ENCODE measurements at places on chromosomes 3 and 15. TPM values are rescaled to one million over a fixed set of nuclear protein-coding genes. Genes with fewer than 3 reads are reported as not detected.

Gene MYRIP
- total RNA-seq = 7.4 TPM

Gene FGF7
- 137 TPM for total RNA-seq

Gene TMEM42
- total RNA-seq = 10.8 TPM

Gene FANCD2OS
- not detected for total RNA-seq

Gene MYZAP
- total RNA-seq = 15.2 TPM

Gene HYKK
- 9.6 TPM for total RNA-seq

Gene RUVBL1
- 26.0 TPM for total RNA-seq

Gene MAP6D1
- total RNA-seq = not detected

Gene GPR149
- total RNA-seq = not detected

Gene GOLGA8J
- total RNA-seq = not detected

Gene LYSMD2
- total RNA-seq = 16.9 TPM

Gene SOX14
- total RNA-seq = not detected

Gene CTSH
- total RNA-seq = 110 TPM

Gene AGTR1
- total RNA-seq = 12.0 TPM

Gene CAPN3
- 18.4 TPM for total RNA-seq

Gene ACAD11
- total RNA-seq = 26.5 TPM

Gene TERB2
- total RNA-seq = not detected

Gene NOX5
- 0.74 TPM for total RNA-seq

Gene TSEN2
- 16.0 TPM for total RNA-seq

Gene ZPLD1
- total RNA-seq = not detected

Gene GRM7
- 2.0 TPM for total RNA-seq

Gene GJD2
- not detected for total RNA-seq

Gene DNAJB11
- 34.6 TPM for total RNA-seq

Gene GOLGA6L10
- 3.4 TPM for total RNA-seq

Gene LNP1
- 4.4 TPM for total RNA-seq

Gene ABI3BP
- 91.1 TPM for total RNA-seq

Gene GRAMD1C
- 9.6 TPM for total RNA-seq

Gene ACTC1
- 15.0 TPM for total RNA-seq

Gene GOLGA8T
- total RNA-seq = 1.5 TPM

Gene DNAJA4
- 26.5 TPM for total RNA-seq

Gene GABRB3
- not detected for total RNA-seq

Gene ARRDC4
- 35.8 TPM for total RNA-seq

Gene TLR9
- total RNA-seq = not detected

Gene ALDH1A3
- total RNA-seq = 62.9 TPM

Gene BTLA
- 3.2 TPM for total RNA-seq

Gene DZIP3
- 7.4 TPM for total RNA-seq

Gene RTP4
- total RNA-seq = 0.98 TPM

Gene AADAC
- 2.0 TPM for total RNA-seq

Gene RETNLB
- not detected for total RNA-seq

Gene CCNDBP1
- 43.2 TPM for total RNA-seq

All from vagina (tissue), 2 donors.